A549 treated with CpdA at 1 μM for 4 hours (cell line): ENCODE measurements at places on chromosomes 3 and 15. TPM values are rescaled to one million over a fixed set of nuclear protein-coding genes. Genes with fewer than 3 reads are reported as not detected.

The TMC3 gene
- total RNA-seq: not detected in 5 replicates

The SMCO1 gene
- not detected in 5 replicates for total RNA-seq

The CLSTN2 gene
- 0.02 to 0.08 TPM (median 0.02 TPM) in 5 replicates for total RNA-seq

The MUC13 gene
- 6.9 to 9.4 TPM (median 7.7 TPM) in 5 replicates for total RNA-seq

The C2CD4A gene
- 0.02 to 0.05 TPM (median 0.04 TPM) in 4 of 5 replicates, not detected in the other for total RNA-seq
